ENCODE measurements at places on chromosomes 16 and 17.

- no peak for DNase-seq
Observed at GRCh38 chr16:6926762-6927161, 405.9 kb upstream of the RBFOX1 start.

DNA sequence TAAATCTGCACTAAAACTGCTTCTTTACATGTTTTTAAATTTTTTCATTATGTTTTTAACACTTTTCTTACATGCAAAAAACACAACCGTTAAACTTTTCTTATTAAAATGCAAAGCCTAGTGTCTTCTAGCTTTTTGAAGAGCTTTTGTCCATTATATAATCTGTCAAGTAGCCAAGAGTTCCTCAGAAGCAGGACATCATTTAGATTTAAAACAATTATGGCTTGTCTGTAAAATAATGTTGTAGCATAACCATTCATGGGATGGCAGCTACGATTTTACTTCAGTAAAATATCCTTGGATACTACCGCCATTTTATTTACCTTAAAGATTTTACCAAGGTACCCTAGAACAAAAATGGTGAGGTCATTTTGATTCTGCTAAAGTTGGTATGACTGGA is 2.8 kb downstream of the OMG start:
- no peak for DNase-seq

- peak; percentile 59 for DNase-seq
Observed at GRCh38 chr17:4678448-4679026, 25.4 kb downstream of the PELP1 start.

DNA sequence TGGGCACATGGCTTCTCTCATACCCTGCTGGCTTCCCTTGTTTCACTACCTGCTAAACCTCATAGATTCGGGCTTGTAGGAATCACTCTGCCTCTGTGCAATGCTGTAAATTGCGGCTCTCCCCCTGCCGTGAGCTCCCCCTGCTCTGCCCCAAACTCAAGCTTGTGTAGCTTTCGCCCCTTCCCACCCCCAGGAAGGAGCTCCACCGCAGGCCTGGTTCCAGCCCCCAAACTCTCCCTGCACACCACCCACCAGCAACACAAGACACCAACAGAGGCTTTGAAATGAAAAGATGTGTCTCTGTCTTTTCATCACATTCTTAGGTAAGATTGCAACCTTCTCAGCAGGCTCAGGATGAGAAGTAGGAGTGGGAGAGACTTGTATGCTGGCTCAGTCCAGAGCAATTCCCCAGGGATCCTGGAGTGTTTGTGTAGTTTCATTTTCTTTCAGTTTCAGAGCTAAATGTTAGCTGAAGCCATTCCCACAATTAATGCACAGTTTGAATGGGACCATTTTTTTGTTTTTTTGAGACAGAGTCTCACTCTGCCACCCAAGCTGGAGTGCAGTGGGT is 14.2 kb downstream of the CX3CL1 start:
- peak; percentile 27 for DNase-seq

GRCh38 chr16:87954826-87955225 is 3.6 kb downstream of the BANP start:
- DNase-seq, result no peak

- DNase-seq, result no peak
Observed at GRCh38 chr17:81466564-81467472, 45.8 kb downstream of the ACTG1 start.

DNA sequence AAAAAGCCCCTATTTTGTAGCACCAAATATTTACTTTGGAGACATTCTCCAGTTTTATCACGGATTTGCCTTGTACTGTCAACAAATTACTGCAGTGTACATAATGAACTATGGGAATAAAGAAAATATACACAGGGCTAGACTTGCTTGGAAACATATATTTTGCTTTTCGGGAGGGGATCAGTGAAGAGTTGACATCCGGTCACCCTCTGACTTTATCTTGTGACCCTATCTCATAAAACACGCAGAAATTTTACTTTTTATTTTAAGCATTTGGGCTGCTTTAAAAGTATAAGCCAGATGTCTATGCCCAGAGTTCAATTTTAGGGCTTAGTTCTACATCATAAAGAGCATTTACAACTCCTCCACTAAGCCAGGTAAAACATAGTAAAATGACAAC is 630.7 kb downstream of the TOX3 start:
- no peak for DNase-seq

DNA sequence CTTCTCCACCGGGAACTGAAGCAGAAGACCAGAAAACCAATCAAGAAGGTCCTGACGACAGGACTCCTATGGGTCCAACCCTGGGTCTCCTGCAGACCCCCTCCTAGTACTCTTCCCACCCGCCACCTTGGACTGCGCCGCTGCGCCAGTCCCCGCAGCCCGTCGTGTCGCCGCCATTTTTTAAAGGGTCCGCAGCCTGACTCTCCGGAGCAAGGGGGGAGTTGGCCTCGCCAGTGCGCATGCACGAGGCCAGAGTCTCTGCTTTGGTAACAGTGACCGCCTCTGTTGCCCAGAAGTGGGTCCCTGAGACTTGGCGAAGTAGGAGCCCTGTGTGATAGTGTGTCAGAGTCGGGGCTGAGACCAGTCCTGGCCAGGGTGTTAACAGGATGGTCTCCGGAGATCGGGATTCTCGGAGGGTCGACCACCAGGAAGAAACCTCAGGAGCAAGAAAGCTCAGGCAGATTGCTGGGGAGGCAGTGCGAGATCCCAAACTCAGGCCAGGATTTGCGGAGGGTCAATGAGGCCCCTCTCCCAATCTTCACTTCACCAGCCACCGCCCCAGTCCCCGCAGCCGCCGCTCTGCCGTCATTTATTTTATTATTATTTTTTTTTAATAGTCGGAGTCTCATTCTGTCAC is 612.5 kb downstream of the KCNJ18 start:
- DNase-seq, result peak; percentile 13

DNA sequence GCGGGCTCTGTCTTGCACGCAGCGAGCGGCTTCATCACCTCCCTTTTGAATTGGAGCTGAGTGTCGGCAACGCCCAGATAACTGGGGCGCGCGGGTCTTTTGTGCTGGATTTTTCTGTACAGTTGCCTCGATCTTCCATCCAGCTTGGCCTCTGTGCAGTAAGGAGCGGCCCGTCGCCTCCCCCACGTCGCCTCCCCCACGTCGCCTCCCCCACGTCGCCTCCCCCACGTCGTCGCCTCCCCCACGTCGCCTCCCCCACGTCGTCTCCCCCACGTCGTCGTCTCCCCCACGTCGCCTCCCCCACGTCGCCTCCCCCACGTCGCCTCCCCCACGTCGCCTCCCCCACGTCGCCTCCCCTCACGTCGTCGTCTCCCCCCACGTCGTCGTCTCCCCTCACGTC is 15.7 kb upstream of the PRR35 start:
- no peak for DNase-seq

DNA sequence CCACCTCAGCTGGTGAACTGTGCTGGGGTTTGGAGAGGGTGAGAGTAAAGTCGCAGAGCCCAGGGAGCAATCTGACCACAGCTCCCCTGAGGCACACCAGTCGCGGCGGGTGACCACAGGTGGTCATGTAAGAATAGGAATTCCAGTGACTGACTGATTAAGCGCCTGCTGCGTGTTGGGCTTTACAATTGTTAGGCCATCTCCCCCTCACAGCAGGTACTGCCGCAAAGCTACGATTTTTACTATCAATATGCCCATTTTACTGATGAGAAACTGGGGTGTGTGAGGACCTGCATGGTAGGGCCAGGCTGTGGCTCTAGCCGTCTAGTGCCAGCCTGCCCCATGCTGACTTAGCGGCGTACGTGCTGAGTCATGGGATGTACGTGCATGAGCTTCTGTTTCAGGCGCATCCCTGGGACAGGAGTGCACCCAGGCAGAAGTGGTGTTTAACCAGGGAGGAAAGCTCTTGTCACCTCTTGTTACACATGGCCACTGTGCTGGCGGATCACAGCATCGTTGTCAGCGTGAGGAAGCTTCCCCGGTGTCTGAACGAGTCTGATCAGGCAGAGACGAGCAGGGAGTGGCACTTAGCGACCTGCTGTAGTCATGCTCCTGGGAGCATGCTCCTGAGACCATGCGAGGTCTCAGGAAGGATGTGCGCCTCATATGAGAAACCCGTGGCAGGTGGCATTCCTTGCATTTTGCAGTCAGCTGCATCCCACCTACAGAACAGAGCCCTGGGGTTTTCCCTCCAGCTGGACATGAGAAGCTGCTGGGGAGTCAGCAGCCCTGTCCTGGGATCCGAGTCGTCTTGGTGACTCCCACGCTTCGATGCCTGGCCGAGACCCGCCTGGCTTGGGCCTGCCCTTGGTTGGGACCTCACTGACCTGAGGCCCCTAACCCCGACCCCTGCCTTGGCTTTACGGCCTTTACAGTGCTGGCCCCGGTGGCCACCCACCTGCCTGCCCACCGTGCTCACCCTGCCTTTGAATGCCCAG is 163.7 kb upstream of the CHMP6 start:
- peak; percentile 55 for DNase-seq

DNA sequence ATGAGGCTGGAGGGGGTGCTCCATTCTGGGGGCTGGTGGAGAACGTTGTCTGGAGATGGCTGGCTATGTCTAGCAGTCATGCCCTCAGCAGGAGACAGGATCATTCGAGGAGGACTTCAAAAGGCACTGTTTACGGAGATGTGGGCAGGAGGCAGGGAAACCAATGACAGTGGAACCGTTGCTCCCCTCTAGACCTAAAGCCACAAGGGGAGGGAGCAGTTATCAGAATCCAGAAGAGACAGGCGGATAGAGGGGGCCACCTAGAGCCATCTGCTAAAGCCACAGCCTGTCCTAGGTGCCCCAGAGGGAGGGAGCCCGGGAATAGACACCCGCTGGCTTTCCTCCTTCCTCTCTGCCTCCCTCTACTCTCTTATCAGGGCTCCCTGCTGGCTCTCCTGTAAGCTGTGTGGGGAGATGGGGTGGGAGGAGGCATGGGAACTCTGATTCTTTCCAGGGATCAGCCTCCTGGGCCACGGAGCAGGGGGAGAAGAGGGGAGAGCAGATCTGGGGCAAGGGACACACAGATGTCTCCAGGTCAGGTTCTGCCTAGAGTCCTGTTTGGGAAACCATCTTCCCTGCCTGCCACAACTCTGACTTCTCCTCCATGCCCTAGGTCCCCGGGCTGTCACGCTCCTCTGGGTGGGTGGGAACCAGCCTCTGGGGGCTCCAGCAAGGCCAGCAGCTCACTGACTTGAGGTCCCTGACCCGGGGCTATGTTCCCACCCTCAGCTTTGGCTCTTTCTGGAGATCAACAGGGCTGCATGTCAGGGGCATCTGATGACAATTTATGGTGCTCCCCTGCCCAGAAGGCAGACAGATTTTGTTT is 42.3 kb downstream of the IRX3 start:
- no peak for DNase-seq

GRCh38 chr16:1003391-1004347 is 22.1 kb downstream of the SOX8 start:
- peak; percentile 76 for DNase-seq

DNA sequence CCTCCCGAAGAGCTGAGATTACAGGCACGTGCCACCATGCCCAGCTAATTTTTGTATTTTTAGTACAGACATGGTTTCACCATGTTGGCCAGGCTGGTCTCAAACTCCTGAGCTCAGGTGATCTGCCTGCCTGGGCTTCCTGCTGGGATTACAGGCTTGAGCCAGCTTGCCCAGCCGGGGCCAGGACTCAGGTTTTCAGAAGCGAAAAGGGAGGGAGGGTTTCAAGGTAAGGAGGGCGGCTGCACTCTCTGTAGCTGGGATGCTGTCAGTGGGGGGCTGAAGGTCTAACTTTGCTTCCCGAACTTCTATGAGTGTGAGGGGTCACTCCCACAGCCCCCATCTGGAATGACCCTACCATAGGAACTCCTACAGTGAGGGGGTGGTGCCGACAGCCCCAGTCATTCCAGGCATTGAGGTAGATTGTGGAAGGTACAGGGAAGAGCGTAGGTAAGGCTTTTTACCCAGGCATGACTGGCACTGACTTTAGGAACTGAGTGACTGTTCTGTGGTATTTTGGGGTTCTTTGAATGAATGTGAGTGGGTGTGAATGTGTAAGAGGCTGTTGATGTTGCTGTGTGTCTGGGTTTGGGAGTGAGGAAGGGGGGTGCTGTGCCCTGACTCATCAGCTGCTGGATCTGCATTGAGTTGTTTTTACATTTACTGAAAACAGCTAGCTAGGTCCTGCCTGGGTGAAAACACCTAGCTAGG is 3.8 kb upstream of the C1QL1 start:
- peak; percentile 78 for DNase-seq

GRCh38 chr17:78725448-78726021 is 56.5 kb downstream of the CYTH1 start:
- no peak for DNase-seq

- DNase-seq, result no peak
Observed at GRCh38 chr16:59719121-59719520, 985.0 kb upstream of the GOT2 start.

DNA sequence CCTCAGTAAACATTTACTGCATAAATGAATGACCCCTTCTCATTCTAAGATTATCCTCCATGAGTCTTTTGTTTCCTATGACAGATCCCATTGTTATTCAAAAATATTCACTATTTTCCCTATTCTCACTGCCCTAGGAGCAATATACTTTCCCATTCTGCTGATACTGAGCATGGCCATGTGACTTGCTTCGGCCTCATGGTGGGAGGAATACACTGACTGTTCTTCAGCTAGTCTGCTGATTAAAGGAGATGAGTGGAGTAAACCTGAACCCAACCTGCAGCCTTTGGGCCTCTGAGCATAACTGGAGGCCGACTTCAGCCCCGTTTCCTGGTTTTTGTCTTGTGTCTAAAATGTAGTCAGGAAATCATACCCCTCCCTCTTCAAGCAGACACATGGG is 531.8 kb upstream of the SALL1 start:
- no peak for DNase-seq

GRCh38 chr17:73362697-73363096 is 50.9 kb upstream of the CDC42EP4 start:
- DNase-seq, result no peak

DNA sequence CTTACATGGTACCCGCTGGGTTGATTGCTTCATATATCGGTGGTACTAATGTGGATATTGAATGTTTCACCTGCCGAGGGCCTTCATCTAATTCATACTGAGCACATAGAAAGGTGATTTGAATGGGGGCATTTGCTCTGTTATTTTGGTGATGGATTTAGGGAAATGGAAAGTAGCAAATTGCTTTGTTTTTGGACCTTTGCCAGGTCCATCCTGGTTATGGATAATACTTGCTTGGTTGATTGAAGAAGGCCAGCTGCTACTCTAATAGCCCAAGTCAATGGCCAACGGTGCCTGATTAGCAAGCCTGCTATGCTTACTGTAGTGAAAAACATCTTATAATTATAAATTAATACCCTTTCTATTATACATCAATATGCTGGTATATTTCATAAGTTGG is 253.6 kb downstream of the CDH13 start:
- no peak for DNase-seq

DNA sequence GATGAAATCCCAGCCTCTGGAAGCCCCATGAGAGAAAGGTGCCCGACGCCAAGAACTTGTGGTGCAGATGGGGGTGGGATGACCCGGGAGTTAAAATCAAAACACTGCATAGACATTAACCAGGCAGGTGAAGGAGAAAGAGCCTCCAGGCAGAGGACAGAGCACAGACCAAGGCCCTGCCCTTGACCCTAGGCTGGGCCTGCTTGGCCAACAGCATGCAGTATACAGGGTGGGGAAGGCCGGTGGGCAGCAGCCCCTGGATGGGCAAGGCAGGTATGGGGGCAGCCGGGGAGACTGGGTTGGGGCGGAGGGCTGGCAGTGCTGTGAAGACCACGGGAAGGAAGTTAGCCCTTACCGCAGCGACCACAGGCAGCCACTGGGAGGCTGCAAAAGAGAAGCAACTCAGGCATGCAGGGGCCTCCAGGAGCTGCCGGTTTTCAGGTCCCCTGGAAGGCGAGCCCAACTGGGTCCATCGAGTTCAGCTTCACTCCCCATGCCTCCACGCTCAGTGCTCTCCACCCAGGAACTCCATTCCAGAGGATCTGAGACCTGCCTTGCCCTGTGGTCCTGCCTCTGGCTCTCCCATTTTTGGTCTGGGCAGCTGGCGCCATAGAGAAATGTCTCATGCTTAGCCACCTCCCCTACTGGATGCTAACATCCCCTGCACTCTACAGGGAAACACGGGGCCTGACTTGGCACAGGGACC is 81.2 kb downstream of the C16orf95 start:
- no peak for DNase-seq

All from Daoy (cell line).